ENCODE measurements at places on chromosomes 3 and 15.

DNA sequence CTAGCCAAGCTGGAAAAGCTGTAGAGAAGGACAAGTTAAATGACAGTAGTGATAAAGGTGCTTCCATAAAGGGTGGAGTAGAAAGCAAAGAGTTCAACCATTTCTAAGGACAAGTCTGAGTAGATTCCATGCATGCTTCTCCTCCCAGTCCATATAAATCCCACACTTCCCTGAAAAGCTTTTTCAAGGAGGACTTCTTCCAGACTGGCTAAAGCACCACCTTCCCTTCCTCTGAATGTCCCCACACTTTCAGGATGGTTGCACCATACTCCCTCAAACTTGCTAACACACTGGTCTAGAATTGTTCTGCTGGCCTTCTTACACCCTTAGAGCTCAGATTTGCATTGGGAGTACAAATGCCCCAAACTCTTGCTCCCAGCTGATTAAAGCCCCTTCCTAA is 40.9 kb downstream of the FBN1 start:
- DNase-seq: no peak

DNA sequence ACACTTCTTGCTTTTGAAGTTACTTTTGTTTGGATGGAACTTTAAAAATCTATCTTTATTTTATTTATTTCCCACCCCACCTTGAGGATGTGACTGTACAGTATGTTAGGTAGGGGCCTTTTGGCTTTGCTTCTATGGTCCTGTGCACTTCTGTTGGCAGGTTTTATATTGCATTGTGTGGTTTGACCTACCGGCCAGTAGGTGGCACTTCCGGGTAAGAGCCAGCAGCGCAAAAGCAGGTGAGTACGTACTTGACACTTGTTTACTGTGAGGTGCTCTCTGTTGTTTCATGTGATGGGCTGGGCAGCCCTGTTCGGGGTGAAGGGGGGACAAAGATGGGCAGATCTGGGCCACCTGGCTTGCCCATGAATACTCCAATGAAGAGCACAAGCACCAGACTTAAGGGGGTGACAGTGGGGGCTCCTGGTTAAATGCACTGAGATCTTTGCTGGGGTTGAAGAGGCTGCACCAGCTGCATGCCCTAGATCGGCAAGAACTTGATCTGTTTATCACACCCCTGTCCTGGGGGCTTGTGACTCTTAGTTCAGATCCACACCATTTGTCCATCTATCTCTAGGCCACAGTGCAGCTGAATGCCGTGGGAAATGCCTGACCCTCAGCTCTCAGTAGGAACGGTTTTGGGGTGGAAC is 131.6 kb downstream of the NLGN1 start:
- peak; percentile 24 for DNase-seq

DNA sequence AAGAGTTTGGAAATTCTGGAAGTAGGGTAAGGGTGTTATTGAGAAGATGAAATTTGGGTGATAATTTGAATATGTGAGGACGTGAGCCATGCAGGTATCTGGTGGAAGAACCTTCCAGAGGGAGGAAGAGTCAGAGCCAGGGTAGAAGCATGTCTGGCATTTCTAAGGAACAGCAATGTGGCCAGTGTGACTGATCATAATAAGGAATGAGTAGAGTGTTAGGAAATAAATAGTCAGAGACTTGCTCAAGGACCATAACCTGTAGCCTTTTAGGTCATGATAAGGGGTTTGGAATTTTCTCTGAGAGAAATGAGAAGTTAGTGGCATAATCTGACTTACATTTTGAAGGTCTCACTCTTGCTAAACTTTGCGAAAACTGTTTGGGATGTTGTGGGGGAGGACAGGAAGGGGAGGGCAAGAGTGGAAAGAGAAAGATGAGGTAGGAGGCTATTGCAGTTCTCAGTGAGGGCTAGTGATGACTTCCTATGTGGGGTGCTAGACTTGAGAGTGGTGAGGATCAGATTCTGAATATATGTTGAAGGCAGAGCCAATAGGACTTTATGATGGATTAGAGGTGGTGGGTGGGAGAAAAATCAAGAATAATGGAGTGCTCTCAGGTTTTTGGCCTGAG is 568.3 kb downstream of the AGBL1 start:
- DNase-seq: no peak

DNA sequence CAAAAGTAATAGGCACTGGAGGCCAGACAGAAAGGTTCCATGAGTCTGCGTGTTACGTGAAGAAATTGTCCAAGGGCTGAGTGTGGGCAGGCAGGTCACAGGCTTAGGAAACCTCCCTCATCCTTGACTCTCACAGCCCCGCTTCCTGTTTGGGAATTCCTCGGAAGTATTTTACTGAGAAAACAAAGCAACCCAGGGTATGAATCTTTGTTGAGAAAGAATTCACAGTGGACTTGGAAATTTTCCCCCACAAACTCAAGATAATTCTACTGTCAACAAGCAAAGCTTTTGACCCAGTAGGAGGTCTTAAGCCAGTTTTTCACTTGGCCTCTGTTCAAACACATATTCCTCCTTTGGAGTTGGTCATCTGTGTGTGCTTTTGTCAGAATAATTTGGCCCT is 377.1 kb upstream of the TPM1 start:
- DNase-seq: no peak

- DNase-seq: no peak
These were observed 1.9 kb upstream of the DPPA4 start for GRCh38 chr3:109339197-109339596.

DNA sequence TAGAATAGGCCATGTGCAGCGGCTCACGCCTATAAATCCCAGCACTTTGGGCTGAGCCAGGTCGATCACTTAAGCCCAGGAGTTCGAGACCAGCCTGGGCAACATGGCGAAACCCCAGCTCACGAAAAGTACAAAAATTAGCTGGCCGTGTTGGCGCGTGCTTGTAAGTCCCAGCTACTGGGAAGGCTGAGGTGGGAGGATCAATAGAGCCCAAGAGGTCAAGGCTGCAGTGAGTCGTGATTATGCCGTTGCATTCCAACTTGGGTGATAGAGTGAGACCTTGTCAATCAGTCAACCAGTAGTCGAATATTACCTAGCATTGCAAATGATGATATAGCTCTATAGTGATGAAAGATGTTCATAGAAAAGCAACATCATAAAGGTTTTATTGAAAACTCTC is 51.9 kb downstream of the USP8 start:
- DNase-seq: no peak

- DNase-seq: no peak
These were observed 45.5 kb downstream of the TMEM39A start for GRCh38 chr3:119417771-119418512.

GRCh38 chr15:90230071-90230494 is 3.7 kb downstream of the CIB1 start:
- DNase-seq: no peak

- no peak for DNase-seq
These were observed 217.0 kb downstream of the EPHB1 start for GRCh38 chr3:135012101-135012500.
